Aorta (tissue), 5 donors: ENCODE measurements at places on chromosomes 7 and 10. TPM values are rescaled to one million over a fixed set of nuclear protein-coding genes. Genes with fewer than 3 reads are reported as not detected.

Gene IL6
- 6.9 TPM for polyA plus RNA-seq

DNA sequence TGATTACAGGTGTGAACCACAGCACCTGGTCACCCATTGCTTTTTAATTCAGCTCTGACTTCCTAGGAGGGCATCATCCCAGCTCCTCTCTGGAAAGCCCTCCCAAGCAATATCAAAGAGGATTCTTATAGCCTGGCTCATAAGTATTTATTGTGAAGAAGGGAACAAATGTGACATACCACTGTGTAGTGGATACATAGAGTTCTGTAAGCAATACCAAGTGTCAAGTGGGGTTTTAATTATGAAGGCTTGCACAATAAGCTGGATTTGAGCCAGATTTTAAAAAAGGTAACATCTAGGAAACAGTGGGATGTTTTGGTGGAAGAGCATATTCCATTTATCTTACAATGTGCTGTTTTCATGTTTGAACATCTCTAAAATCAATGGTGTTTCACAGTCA is 19.0 kb upstream of the PRTFDC1 start:
- DNase-seq, result no peak

DNA sequence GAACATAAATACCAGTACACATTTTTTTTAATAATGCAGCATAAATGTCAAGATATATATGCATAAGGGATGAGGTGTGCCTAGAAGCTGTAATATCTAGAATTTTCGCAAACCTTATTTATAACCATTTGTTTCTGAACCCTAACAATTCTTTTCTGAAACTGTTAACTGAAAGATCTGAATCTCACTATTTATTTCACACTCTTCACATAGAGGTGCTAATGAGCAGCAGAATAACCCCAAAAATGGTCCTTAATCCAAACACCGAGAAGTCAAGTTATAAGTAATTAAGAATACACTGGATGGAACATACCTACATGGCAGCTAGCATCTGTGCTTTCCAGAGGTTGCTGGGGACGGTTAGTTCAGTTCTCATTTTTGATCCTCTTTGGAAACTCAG is 742.0 kb downstream of the AUTS2 start:
- DNase-seq, result no peak

DNA sequence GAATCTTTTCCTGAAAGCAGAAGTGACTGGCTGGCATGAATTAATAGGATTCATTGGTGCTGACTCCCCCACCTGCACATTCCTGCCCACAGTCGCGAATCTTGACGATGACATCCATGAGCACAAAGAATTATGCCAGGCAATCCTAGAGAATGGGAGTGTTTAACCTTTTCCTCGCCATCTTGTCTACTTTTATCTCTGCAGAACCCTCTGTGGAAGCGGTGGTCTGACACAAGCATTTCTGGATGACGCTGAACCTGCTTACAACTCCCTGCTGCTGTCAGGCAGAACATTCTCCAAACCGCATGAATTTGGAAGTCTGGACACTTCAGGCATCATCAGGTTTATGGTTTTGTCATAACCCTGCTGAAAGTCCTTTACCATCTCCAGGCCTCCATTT is 36.5 kb downstream of the KLF6 start:
- no peak for DNase-seq

Gene CUBN
- 1.5 TPM for polyA plus RNA-seq

Gene LBX1
- polyA plus RNA-seq, result not detected

- no peak for DNase-seq
These were observed 3.3 kb downstream of the AVPI1 start for GRCh38 chr10:97683556-97684367.

Gene ADAM8
- polyA plus RNA-seq, result 1.0 TPM

- no peak for DNase-seq
These were observed 42.9 kb upstream of the ZNF716 start for GRCh38 chr7:57407125-57407524.

Gene FAM20C
- polyA plus RNA-seq, result 11.3 TPM

Gene HACD1
- 38.6 TPM for polyA plus RNA-seq

GRCh38 chr7:80825499-80825898 is 93.4 kb downstream of the SEMA3C start:
- DNase-seq, result no peak

Gene ZNF425
- 1.9 TPM for polyA plus RNA-seq
